ENCODE measurements at places on chromosomes 4 and X.

- no peak for DNase-seq
Measured at GRCh38 chr4:59248313-59248712, 1951.8 kb upstream of the ADGRL3 start.

- no peak for DNase-seq
Measured at GRCh38 chr4:128565565-128566186, 243.8 kb upstream of the JADE1 start.

DNA sequence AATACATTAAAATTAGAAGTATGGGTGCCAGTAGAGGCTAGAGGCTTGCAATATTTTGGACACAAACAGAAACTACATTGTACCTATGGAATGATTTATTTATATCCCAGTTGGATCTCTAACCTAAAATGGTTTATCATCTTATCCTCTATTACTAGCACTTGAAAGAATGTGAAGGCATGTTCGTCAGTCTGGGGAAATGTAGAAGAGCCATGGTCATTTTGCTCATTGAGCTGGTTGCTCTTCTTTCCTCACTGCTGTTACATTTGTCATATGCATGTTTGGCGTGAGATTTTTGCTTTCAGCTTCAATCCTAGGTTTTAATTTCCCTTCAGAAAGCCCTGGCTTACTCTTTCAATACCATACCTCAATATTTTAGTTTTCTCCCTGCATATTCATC, 82.4 kb upstream of the MYOZ2 start:
- no peak for DNase-seq

GRCh38 chrX:149222040-149222439, 283.1 kb downstream of the IDS start:
- DNase-seq = no peak

DNA sequence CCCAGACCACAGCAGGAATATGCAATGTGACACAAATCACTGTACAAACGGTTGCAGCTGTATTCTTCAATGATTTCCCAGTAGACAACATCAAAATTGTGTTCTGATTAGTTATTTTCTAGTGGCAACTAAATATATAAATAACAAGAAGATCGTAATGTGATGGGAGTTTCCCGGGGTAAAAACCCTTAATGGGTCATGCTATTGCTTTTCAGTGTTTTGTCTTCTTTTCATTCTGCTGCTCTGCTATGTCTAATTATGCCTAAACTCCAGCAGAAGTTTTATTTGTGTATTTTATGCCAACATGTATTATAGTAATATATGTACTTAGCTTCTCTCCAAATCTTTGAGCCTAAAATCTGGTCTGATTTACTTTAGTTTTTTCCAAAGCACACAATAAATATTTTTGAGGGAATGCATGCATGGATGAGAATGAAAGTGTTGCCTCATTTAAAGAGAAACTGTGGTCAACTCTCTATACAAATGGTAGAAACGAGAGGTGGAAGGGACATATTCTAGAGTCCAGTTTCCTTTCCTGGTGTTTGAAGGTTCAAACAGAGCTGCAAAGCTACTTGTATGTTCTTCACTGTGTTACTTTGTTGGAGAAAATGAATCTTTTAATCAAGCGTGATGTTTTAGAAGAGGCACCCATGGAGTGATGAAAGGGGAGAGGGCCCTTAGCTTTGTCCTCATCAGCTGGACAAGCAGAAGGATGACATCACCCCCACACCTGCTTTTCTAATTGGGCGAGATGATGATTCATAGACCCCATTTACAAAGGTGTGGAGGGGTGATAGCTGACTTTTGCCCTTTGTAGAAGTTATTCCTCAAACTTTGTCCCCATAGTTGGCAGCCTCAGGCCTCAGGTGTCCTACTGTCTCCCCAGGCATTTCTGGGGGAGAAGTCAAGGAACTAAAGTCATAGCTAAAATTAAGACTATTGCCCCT, 129.7 kb downstream of the FRAS1 start:
- DNase-seq = no peak

GRCh38 chr4:13940921-13941320, 313.4 kb upstream of the BOD1L1 start:
- DNase-seq = no peak

- DNase-seq = no peak
Measured at GRCh38 chr4:7134737-7135388, 57.5 kb upstream of the SORCS2 start.

GRCh38 chr4:91434631-91435030, 869.1 kb upstream of the GRID2 start:
- no peak for DNase-seq

DNA sequence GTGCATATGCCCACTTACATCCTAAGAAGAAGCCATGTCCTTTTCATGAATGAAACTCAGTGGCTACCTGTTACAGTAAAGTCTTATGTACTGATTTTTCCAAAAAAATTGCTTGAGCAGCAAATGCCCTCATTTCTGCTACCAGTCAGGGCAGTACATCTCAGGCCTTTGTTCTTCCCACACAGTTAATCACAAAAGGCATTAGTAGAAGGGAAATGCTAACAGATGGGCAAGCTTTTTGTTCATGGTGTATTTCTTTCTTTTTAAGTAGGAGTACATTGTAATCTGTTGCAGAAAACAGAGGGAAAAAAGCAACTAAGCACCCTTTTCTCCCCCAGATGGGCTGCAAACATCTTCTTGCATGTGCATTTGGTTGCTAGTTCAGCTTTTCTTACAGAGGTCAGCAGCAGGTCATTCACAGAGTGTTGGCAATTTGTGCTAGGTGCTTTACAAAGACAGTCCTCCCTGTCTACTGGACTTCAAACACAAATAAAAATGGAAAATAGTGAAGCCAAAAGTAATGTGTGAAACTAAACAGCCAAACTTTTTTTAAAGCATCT, 373.4 kb downstream of the PRDM5 start:
- no peak for DNase-seq

GRCh38 chrX:26409636-26410035, 193.7 kb downstream of the MAGEB5 start:
- DNase-seq = no peak

DNA sequence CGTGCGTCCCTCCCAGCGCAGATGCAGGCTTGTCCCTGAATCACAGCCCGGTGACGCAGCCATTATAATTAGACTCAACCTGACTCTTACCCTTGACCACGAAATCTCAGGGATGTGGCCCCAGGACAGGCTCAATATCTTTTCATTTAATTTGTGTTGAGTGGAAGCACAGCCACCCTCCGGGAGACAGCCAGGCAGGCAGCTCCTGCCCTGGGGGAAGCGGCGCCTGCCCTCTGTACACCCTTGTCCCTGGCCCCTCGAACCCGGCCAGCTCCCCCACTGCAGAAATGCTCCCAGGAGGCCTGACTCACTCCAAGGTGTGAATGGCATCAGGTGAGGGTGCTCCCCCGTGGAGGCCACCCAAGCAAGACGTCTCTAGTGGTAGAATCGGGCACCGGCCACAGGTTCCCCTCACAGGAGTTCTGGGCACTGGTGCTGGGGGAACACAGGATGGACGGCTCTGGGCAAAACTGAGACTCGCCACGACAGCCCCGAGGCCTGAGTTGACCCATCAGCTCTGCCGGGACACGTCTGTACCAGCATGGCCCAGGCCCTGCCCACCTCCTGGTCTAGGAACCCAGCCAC, 2.7 kb downstream of the CPLX1 start:
- DNase-seq = no peak

DNA sequence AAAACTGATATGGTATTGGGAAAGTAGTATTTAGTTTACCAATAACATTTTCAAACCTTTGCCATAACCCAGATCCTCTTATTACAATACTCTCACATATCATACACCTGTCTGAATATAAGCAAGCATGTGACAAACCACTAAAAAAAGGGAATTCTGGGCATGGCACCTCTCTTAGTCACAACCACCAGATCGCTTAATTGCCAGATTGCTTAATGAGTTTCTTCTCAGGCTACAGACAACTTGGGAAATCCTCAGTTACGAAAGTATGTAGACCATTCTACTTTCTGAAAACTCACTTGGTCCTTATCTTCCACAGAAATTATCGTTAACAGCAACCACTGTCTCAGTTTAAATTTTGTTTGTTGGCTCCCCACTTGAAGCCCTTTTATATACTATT, 2.1 kb downstream of the NAF1 start:
- no peak for DNase-seq
